Activated naive CD4-positive, alpha-beta T cell treated with anti-CD3 and anti-CD28 coated beads for 36 hours (primary cell): ENCODE measurements at places on chromosomes 4 and X.

- DNase-seq: no peak
These were observed 49.2 kb upstream of the DDX53 start for GRCh38 chrX:22950269-22951266.

- DNase-seq: no peak
These were observed 11.7 kb downstream of the NSD2 start for GRCh38 chr4:1882850-1883271.

DNA sequence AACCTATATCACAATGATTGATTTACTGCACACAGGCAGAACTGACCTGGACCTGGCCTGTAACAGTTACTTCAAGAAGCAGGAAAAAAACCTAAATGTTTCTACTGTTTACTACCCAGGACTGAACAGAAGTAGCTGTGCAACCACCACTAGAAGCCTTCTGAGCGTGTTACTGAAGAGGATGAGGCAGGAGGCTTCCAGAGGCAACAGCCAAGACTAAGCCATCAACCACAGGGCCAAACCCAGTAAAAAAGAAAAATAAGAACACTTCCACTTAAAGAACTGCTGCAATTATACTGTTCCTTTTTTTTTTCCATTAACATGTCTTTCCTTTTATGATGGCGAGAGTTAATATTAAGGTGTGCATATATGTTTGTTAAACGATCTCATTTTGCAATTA lies 29.4 kb upstream of the TTC29 start:
- no peak for DNase-seq

DNA sequence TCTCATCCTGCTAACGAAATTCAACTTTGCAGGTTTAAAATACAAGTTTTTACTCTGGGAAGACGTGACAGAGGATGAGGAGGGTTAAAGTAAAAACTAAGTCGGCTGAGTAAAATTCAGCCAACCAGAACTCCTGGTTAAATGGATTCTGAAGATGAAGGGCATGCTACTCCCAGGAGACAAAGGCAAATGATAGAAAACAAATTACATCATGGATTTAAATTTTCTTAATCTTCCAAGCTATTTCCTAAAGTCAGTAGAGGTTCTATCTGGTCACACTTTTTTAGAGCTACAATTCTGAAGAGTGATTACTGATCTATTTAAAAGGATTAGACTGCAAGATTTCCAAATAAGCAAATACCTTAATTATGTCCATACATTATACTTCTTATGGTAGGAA lies 47.9 kb downstream of the ZNF827 start:
- DNase-seq: no peak

DNA sequence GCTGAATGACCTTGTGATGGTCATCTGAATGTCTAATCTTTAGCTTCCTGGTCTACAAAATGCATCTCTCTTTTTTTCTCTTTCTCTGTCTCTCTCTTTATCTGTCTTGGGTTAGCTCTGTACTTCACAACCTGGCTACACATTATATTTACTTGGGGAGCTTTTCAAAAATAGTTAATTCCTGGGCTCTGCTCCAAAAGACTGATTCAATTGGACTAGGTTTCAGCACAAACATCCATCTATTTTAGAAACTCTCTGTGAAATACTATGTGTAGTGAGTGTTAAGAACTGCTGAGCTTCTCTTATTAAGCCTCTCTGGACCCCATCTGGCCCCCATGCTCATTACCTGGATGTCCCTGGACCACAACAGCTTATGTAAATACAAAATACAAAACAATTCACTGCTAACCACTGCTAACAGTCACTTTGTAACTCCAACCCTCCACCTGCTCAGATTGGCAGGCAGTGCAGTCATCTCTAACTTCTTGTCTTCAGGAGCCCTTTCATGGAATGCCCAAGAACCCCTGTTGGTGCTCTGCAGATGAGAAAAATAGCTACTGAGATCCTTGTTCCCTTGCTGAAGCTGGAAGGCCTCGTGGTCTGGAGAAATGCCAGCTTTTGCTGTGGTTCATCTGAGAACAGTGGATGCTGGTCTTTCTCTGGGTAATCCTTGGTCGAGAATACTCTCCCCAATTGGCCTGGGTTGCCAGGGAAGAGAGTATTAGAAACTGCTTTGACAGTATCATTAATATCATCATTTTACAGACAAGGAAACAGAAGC lies 14.8 kb upstream of the BOD1L1 start:
- DNase-seq: no peak
